ENCODE measurements at places on chromosomes 4 and X. TPM values are rescaled to one million over a fixed set of nuclear protein-coding genes. Genes with fewer than 3 reads are reported as not detected.

The MAGED4B gene
- total RNA-seq, result 150 TPM

The SMIM10 gene
- total RNA-seq, result 1.2 TPM

The KLKB1 gene
- not detected for total RNA-seq

The ODAM gene
- not detected for total RNA-seq

The MCUB gene
- total RNA-seq, result 12.6 TPM

The DCHS2 gene
- total RNA-seq, result 0.36 TPM
